Stimulated activated CD4-positive, alpha-beta T cell treated with anti-CD3 and anti-CD28 coated beads, Interleukin-2, amount 100 ng/mL, for 48 hours (primary cell): ENCODE measurements at places on chromosomes 6 and 20.

DNA sequence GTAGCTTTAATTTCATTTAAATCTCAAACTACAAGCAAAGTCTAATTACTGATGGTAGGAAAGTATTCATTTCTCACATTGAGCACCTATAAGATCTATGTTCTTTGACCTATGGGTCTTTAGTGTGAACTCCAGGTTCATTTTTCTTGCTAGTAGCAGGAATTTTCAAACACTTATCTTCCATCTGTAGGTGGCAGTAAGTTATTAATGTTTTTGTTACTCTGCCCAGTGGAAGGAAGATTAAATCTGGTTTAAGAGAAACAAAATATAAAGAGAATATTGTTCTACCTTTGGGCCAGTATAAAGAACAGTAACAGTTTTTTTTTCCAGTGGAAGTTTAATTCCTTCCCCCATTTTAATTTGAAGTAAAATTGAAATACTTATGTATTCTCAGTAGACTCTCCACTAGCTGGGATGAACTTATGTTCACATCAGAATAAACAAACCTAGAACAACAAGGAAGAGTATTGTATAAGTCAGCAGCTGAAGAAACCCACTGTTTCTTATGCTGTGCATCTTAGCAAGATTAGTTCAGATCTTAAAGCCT is 328.2 kb downstream of the PHF3 start:
- DNase-seq = no peak

DNA sequence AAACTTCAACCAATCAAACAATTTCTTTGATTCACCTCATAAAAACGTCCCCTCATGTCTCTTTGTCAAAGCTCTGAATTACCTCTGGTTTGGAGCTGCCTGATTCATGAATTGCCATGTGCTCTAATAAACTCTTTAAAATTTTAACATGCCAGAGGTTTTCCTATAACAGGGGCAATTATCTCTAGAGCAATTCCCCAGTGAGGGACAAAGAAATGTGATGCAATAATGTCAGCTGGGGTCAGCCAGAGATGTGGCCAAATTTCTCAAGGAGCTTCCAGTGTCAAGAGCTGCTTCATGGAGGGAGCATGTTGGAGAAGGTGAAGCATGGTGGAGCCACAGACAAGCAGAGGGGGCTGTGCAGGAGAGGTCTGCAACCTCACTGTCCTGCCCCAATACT is 38.7 kb upstream of the RFPL4B start:
- DNase-seq = no peak

DNA sequence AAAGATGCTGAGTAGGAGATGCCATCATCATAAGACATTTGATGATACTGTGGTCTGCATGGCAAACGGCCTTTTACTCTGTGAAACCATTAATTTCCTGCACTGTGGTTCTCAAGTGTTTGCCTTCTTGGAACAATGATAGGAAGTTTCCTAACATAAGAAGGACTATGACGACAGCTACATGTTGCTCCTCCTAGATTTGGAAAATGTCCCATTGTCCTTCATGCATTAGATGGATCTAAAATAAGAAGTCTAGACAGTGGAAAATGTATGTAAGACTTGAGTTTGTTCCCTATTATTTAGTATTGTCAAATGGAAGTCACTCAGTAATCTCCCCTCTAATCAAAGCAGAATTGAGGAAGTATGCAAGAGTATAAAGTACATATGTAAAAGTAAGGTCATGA is 98.5 kb upstream of the TMEM170B start:
- no peak for DNase-seq

- DNase-seq = no peak
Observed at GRCh38 chr6:44672086-44672485, 284.6 kb downstream of the CDC5L start.

DNA sequence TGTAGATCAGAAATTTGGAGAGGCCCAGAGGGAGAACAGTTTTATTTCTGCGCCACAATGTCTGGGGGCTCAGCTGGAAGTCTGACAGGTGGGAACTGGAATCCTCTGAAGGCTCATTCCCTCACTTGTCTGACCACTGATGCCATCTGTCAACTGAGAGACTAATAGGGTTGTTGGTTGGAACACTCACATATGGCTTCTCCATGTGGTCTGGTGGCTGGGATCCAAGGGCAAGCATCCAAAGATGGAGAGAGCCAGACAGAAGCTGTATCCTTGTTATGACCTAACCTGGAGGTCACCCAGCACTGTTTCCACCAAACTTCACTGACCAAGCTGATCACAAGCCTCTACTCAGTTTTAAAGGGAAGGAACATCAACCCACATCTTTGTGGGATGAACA is 117.9 kb upstream of the AKAP12 start:
- no peak for DNase-seq

- DNase-seq = no peak
Observed at GRCh38 chr6:38319256-38320212, 320.2 kb downstream of the BTBD9 start.

DNA sequence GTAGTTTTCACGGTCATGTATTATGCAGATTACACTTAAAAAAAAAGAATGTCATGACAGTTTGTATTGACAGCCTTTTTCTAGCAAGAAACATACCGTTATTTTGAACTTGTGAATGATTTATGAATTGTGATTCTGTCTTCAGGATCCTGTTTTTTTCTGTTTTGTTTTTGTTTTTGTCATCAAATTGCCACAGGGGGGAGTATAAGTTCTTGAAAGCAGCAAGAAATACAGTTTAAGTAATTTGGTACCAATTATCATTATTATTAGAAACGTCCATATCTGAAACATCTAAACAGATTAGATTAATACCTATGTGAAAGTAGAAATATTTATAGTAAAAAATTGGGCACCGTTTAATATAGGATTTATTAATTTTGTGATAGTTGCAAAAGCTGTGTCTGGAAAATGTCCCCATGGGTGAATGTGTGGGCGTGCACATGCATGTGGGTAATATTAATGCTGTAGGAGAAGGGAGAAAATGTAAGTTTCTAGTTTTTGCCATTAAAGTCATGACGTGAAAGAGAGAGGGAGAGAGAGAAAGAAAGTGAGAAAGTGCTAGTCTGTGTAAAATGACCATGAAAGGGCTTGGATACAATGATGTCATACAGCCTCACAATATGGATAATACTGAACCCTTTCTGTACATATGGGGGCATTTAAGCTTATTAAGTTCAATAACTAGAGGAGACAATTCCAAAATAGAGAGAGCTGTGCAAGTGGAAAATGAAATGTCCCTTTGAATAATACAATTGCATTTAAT is 9.4 kb upstream of the CCN2 start:
- no peak for DNase-seq

DNA sequence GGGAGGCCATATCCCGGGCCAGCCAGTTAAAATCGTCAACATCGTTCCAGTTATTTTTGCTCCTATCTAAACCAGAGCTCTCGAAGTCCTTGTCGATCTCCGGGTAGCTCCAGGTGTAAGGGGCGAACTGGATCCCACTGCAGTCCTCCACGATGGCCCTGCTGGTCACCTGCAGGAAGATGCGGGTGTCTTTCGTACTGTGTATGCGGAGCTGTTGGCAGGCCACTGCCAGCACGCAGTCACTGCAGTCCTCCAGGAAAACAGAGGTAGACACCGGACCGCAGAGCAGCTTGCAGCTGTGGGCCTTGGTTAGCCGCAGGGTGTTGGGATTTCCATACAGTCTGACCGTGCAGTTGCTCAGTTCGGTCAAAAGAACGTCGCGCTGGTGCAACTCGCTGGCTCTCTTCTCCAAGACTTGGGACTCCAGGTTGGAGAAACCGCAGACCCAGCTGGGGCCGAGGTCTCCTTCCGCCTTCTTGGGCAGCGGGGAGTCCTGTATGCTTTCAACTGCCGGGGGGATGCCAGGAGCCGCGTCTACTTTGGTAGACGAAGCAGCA is 742 bp downstream of the TBCC start:
- peak; percentile 19 for DNase-seq

GRCh38 chr6:44699851-44700250 is 312.3 kb downstream of the CDC5L start:
- DNase-seq = no peak

DNA sequence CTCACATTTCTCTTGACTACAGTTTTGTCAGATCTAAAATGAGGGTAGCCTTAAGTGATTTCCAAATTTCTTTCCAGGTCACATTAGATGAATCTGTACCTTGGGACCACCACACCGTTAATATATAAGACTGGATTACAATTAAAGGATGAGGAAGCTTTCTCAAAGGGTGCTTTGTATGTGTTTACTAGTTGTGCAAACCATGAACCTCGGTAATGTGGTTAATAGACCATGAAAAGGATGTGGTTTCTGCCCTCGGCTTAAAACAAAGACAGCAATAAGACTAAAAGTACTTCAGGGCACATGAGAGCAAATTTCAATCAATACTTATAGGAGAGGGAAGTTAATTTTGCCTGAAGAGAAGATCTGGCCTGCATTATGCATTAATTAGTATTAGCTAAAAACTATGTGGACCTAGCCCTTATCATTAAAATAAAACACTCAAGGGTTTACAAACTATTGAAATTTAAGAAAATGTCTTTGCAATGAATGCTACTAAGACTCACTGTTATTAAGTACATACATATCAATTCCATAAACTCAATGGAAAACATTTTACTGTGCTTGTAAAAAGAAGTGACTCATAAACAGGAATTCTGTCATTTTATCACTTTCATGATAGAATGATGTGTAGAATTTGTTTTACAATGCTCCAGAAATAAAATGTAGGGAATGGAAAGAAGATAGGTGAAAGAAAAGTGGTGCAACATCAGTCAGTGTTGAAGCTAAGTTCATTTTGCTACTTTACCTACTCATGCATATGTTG is 936 bp upstream of the TMX4 start:
- DNase-seq = no peak

DNA sequence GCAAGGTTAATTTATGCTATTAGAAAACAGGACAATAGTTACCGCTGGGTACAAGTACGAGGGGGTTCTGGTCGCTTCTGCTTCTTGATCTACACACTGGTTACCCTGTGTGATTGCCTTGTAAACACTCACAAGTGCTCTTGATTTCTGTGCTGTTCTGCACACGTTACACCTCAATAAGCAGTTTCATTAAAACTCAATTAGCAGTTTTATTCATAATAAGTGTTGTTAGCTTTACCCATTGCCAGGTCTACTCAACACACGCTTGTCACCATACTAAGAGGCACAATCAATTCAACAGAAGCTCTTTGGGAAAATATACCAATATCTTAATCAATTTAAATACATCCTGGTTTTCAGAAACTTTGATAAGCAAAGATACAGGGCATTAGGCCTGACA is 20.4 kb downstream of the BMP7 start:
- DNase-seq = no peak

GRCh38 chr20:61884571-61885389 is 180.9 kb downstream of the TAF4 start:
- no peak for DNase-seq

- DNase-seq = no peak
Observed at GRCh38 chr20:25398376-25399036, 7.9 kb upstream of the ABHD12 start.

GRCh38 chr6:36127462-36128016 is 2.8 kb upstream of the MAPK13 start:
- no peak for DNase-seq

DNA sequence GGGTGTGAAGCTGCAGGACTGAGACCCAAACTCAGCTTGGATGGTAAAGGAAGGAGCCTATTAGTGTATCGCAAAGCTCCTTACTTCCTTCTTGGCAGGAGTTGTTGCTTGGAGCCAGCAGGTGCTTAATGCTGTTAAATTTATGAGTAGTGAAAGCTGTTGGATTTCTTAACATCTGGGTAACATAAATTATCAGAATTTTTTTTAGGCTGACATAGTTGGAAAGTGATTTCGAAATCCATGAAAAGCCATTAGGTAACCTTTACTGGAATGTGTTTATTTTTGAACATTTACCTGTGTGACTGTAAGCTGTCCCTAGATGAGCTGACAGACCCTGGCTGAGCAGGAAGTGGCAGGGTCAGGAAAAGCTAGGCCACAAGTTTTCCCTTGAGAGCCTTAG is 470.4 kb upstream of the SLC35B3 start:
- no peak for DNase-seq

DNA sequence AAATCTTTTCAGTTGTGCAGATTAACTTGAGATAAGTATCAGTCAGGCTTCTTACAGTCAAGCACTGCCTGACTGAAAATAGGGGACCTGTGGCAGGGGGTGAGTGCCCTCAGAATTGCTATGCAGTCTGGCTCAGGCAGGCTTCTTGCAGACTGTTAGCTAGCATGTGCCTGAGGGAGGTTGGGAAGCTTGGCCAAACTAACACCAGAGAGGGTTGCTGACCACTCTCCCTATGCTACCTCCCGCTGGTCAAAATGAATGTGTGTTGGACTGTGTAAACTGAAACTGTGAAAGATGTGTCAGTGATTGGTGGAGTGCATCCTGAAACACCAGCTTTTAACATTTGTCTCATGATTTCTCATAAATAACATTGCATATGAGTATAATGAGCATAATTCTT is 622.3 kb upstream of the IMPG1 start:
- no peak for DNase-seq

DNA sequence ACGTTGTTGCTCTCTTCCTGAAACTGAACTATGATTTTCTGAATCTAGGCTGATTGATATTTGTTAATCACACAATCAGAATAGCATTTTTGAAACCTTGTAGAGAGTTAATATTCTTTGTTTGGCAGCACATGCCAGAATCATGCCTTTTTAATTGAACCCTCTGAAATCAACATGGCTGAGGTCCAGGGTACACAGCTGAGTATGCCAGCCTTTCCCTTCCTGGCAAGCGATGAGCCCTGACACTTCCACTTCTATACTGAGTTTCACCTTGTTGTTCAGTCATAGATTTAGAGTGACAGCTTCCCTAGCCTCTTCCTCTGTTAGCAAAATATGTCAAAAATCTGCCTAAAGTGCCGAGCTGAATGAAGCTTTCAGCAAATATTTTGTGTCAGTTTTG is 6.8 kb downstream of the HDDC2 start:
- no peak for DNase-seq

DNA sequence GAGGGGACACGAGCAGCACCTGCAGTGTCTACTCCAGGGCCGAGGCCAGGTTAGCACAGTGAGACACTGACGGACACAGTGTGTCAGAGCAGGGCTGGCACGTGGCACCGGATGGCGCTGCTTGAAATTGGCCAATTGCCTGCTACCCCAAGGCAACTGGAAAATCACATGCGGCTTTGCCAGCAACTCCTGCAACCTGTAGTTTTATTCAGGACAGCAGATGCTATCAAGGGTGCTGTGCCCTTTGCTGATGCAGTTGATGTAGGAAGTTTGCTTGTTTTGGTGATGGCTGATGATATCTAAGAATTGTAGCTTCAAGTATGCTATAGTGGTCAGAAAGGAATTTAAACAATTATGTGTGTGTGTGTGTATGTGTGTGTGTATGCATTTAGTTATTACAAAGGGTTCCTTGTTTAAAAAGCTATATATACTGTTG is 25.9 kb downstream of the RIN2 start:
- DNase-seq = no peak

GRCh38 chr6:85866370-85866730 is 223.7 kb upstream of the SYNCRIP start:
- no peak for DNase-seq

DNA sequence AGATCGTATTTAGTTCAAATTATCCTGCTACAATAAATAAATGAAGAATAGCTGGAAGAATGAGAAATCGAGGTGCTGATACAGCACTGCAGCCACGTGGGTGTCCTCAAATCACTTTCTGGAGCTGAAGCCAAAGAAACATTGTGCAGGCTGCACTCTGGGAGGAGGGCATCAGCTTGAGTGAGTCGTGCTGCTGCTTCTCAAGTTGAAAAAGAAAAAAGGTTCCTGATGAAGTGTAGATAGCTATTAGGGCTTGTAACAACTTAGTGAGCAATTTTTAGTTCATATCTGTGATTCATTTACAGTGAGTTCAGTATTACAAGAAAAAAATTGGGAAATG is 40.5 kb downstream of the DSE start:
- DNase-seq = no peak
